Stimulated activated CD4-positive, alpha-beta T cell treated with anti-CD3 and anti-CD28 coated beads, Interleukin-12 subunit alpha, Interleukin-12 subunit beta, amount 100 ng/mL, for 48 hours (primary cell): ENCODE measurements at places on chromosomes 4 and X.

GRCh38 chr4:40322811-40323210 is 12.3 kb upstream of the CHRNA9 start:
- no peak for DNase-seq

DNA sequence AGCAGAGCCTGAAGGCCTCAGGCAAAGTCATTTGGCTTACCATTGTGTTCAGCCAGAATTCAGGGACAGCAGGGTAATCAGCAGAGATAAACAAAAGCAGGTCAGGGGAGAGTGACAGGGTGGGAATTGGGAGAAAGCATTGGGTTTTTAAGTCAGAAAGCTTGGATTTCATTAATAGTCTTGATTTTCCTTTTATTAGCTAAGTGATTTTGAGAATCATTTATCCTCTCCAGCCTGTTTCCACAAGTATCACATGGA is 410.1 kb downstream of the HNRNPD start:
- DNase-seq: no peak

- DNase-seq: no peak
These were observed 173.5 kb downstream of the ASMT start for GRCh38 chrX:1788300-1788911.

DNA sequence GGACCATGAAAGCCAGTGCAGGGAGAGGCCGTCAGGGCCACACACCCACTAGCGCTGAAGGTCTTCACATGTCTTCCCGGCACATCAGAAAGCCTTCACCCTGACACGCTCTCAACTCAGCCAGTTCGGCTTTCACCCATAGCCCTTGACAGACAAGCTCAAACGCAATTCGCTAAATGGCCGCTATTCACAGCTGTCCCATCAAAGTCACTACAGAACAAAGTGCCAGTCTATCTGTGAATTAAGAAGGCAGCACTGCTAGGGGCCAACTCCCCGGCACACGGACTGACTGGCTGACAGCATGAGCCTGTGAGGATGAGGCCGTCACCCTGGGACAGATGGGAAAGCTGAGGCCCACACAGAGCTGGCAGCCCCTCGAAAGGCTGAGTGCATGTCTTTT is 45.7 kb downstream of the ACOX3 start:
- DNase-seq: no peak

- DNase-seq: no peak
These were observed 30.0 kb downstream of the SHROOM2 start for GRCh38 chrX:9816084-9816700.

DNA sequence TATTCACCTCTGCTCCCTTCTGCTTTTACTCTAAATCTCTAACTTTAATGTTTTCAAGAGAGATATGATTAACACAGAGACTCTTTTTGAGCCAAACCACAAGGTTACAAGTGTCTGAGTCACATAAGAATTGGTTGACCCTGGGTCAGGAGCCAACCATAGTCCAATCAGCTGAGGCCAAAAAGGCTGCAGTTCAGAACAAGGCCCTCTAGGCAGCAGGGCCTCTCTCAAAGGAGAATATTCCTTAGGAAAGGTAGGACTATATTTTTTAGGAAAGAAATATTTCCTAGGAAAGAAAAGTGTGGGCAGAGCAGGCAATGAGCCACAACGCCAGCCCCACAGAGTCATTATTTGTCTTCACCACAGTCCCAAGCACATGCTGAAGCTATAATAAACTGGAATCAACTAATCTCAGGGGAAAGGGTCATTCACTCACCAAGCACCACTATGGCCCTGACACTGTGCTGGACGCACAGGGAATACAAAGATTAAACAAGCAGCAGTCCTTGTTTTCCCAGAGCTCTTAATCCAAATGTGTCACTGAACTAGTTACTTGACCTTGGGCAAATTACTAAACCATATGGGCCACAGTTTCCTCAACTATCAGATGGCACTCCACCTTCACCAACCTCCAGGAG is 2.2 kb downstream of the ATP8A1 start:
- no peak for DNase-seq

DNA sequence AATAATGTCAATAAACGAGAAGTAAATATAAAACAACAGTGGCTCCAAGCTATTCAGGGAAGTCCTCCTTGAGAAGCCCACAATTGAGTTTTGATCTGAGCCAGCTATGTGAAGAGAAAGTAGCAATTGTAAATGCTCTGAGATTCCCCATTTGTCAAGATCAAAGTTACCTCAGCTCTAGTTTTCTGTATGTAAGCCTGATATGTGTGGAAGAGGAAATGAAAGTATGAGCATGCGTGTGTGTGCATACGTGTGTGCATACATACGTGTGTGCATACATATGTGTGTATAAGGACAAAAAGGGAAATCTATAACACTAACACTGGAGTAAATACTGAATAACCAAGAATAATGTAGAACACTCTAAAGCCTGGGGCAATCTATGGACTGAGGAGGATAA is 130.3 kb downstream of the SCFD2 start:
- DNase-seq: no peak

DNA sequence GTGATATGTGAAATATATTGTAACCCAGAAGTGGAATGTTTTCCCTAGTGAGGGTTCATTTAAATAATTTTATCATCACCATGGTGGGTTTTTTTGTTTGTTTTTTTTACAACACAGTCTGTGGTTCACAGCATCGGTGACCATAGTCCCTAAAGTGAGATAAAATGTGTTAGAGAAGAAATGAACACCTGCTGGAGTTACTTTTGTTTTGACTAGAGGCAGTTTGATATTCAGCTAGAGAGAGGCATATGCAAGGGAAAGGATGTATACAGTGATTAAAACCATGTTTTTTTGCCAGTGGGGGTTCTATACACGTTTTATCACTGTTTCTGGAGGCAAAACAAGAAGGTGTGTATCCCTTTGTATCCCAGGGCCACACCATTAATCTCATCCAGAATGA is 541.5 kb downstream of the PCDH7 start:
- no peak for DNase-seq

GRCh38 chrX:14274691-14275090 is 245.0 kb upstream of the GEMIN8 start:
- DNase-seq: no peak

- DNase-seq: no peak
These were observed 7.9 kb downstream of the MBTPS2 start for GRCh38 chrX:21847342-21847741.

DNA sequence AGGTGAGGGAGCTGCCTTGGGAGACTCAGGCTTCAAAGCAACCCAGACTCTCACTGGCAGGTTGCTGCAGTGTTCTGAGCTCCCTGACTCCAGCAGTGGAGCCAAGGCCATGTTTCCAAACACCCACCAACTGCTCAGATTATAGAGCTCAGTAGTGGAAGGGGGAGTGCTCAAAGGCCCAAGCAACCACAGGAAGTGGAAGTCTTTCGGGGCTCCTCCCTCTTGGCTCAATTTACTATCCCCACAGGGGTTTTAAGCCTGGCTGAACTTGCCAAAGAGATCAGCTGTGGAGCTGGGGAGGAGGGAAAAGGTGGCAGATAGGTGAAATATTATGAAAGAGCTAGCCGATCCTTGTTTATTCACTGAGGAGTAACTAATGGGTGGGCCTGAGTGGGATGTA is 82.5 kb downstream of the HPRT1 start:
- no peak for DNase-seq
